ENCODE measurements at places on chromosomes 12 and 14.

DNA sequence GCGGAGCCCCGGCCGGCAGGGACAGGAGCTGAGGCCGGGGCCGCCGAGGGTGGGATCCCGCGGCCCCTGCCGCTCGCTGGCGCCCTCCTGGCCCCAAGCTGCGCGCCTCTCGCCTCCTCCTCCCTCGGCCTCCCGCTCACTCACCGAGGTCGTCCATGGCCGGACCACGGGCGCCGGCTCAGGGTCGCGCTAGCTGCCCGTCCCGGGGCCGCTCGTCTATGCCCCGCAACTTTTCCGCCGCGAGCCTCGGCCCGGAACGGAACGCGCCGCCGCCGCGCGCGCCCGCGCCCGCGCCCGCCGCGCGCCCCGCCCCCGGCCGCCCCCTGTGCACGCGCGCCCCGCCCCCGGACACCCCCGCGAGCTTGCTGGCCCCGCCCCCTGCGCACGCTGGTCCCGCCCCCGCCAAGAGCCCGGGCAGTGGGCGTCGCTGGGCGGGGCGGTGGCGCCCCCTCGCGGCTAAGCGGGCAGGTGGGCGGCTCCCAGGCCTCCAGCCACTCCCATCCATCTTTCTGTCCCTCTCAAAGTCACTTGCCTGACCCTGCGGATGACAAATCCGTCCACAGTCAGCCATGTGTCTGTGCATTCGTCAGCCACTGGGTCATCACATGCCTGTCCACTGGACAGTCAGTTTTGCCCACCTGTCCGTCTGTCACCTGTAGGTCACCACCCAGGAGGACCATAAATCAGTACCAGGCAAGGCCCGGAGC is at the start of gene PXN:
PXN (minus strand) TSS at position 258 of the 707 bp plus-strand sequence; CDS start at position 157, 101 bp downstream.
- DNase-seq = peak; percentile 92

DNA sequence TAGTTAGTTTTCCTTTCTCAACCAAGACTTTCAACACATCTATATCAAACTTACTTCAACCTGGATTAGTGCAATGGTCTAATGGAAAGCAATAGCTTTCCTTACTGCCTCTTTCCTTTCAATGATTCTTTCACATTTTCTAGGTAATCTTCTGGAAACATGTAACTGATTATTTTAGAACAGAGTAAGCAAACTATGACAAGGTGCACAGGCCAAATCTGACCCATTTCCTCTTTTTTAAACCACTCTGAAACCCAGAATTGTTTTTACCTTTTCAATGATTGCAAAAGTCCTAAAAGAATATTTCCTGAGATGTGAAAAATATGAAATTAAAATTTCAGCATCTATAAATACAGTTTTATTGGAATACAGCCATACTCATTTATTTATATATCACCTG is 81.6 kb upstream of the TMTC2 start:
- DNase-seq = no peak

GRCh38 chr14:53217316-53217994 is 64.3 kb upstream of the DDHD1 start:
- DNase-seq = peak; percentile 42

GRCh38 chr14:106309423-106309822 is 783.0 kb downstream of the TMEM121 start:
- DNase-seq = no peak

DNA sequence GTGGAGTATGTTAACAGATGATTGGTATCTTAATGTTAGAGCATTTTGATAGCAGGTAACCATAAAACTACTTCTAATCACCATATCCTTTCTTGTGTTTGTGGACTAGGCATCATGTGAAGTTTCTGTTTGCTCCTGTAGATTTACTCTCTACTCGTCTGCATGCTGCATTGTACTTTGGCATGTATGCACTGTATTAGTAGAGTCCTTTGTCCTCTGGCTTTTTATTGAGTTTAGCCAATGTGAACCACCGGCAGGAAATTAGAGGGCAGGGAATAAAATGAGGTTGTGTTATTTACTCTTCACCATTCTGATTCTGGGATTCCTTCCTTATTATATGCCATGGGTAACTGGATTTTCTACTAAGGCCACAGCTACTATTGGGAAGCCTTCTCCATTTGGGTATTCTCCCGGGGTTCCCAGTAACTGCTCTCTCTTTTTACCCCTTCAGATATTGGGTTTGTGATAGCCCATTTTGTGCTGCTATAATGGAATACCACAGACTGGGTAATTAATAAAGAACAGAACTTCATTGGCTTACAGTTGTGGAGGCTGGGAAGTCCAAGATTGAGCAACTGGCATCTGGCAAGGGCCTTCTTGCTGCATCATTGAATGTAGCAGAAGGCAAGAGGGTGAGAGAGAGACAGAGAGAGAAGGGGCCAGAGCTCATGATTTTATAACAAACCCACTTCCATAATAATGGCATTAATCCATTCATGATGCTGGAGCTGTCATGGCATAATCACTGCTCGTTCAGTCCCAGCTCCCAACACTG is 22.4 kb downstream of the FAM177A1 start:
- no peak for DNase-seq

DNA sequence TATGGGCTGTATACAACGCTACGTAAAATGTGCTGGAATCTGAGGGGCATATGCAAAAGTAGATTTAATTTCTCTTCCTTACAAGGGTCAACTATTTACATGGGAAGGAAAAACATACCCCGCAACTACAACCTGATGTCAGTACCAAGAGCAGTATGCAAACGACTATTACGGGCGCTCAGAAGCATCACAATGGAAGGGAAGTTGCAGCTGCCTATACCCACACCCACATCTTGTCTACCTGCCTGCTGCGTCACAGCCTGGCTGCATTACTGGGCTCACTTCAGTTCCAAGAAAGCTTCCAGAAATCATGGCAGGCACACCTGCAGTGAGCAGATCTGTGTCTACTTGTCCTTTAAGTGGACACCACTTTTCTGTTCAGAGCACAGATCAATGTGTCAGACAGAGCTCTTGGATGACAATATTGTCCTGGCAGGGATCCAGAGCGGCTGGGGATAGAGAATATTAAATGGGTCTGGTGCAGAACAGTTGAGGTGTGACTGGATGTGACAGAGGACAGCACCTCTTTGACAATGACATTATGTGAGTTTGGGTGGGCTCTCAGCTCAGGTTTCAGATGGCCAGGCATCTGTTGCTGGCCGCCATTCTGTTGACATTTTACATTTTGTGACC is 41.5 kb upstream of the GNG2 start:
- DNase-seq = no peak

DNA sequence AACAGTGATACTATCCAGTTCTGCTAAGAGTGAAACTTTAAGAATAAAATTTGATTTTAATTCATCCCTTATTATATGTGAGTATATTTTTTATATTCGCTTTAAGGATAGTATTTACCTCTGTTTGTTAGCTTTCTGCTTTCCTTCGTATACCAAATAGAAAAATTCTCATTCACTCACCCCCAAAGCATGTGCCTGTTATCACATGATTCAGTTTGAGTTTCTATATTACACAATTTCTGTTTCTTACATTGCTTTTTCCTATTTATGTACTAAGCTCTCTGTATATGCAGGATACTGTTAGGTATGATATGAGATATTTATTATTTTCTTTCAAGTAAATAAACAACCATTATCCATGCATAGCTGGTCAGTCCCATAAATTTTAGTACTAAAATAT is 275.2 kb downstream of the FBXL14 start:
- DNase-seq = no peak

GRCh38 chr14:92451245-92451644 is 62.3 kb upstream of the RIN3 start:
- no peak for DNase-seq

DNA sequence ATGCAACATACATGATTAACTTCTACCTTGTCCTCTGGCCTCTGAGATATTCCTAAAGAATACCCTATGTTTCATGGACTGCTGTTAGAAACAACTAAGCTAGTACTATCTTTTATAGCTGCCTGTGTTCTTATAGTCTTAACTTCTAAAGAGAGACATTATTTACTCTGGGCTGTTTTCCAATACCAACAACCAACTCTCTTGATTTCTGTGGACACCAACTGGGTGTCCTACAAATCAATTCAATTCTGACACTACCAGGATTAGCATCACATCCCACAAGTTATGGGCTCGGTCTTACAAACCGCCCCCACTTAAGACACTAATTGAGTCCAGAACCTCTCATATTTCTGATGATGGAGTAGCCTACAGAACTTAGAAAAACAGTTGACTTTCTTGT is 8.3 kb downstream of the XPOT start:
- no peak for DNase-seq

DNA sequence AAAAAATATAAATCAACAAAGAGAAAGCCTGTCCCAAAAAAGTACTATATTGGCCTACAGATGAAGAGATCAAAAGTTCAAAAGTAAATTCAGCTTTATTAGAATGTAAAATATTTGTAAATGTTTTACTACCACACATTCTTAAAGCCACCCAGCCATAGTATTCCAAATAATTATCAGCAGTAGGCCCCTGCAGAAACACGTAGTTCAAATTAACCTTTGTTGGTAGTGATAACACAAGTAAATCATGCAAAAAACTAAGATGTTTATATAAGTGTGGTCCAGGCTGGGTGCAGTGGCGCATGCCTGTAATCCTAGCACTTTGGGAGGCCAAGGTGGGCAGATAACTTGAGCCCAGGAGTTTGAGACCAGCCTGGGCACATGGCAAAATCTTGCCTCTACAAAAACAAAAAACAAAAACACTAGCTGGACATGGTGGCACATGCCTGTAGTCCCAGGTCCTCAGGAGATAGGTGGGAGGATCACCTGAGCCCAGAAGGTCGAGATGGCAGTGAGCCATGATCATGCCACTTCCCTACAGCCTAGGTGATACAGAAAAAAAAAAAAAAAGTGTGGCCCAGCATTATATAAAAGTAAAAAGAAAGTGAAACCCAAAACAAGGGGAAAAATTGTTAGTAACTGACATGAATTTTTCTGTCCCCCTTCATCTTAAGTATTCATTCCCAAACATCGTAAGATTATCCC is 17.9 kb downstream of the SPTLC2 start:
- DNase-seq = no peak

DNA sequence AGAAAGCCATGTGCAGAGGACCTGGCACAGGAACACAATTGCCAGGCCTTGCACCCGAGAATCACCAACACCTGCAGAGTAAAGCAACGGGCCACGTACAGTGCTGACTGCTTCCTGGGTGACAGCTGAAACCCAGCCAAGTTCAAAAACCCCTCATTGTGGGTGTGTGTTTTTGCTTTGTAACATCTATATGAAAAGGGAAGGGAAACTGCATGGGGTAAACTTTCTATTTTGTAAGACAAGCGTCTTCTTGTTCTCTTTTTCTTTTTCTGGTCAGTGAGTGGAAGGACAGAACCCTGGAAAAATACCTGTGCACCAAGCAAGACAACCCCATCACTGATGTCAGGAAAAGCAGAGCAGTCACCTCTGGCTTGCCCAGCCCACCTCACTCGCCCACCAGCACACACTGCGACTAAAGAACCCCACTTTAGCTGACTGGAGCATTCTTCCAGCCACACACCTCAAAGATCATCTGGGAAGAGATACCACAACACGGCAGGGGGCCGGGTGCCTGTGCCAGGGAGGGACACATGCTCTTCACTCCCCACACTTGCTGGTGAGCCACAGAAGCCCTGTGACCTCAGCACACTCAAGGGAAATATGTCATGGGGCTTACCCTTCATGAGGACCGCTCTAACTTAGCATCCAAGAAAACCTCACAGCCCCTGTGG is 172.3 kb downstream of the NDUFA12 start:
- peak; percentile 72 for DNase-seq

DNA sequence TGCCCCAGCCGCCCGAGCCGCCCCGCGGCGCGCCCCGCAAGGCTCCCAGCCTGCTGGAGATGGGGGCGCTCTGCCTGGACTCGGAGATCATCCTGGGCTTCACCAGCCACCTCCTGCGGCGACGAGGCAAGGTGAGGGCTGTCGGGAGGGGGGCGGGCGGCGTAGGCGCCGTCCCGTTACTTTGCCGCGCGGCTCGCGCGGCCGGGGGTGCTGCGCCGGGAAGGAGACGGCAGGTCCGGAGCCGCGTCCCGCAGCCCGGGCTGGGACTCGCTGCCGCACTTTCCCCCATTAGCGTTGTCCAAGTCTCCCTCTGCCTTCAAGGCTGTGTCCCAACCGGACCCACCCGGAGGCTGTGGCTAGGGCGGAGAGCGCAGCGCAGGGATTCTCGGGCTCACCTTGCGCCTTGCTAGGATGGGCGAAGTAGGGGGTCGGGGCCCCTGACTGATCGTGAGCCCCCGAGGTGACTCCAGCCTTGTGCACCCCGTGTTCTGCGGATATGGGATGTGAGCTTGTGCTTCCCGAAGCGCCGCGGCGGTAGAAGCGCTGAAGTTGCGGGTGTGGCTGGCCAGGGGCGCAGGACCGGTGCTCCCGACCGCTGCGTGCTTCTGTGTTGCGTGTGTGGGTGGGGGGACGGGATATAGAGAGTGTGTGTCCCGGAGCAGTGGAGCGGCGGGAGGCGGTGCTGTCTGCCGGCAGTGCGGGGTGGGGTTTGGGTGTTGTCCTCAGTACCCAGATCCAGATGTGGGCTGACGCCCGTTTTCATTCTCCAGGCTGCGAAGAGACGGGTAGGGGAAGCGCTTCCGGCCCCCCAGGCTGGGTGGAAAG is 1.7 kb upstream of the KIF26A start:
- no peak for DNase-seq

DNA sequence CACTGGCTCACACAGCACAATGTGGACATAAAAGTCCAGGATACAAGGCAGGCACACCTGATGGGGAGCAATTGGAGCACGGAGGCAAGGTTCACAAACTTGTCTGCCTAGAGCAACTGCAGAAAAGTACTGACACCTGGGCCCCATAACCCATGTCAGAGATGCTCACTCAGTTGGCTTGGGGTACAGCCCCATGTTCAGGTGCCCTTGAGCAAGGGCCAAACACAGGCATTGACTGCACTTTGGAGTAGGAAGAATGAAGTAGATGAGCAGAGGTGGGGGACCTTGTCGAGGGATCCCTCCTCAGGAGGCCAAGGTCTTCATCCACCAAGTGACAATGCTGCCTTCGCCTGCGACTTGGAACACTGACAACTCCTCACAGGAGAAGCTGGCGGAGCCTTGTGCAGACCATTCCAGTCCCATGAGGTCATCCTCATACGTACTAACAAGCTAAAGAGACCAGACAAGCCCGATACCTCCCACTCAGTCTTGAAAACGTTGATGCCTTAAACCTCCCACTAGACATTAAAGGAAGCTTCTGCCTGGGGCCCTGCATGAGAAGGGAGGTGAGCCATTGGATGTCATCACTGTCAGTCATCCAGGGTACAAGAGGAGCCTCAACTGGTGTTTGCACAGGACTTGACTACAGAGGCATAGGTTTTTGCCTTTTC is 42.5 kb upstream of the C14orf180 start:
- DNase-seq = no peak

DNA sequence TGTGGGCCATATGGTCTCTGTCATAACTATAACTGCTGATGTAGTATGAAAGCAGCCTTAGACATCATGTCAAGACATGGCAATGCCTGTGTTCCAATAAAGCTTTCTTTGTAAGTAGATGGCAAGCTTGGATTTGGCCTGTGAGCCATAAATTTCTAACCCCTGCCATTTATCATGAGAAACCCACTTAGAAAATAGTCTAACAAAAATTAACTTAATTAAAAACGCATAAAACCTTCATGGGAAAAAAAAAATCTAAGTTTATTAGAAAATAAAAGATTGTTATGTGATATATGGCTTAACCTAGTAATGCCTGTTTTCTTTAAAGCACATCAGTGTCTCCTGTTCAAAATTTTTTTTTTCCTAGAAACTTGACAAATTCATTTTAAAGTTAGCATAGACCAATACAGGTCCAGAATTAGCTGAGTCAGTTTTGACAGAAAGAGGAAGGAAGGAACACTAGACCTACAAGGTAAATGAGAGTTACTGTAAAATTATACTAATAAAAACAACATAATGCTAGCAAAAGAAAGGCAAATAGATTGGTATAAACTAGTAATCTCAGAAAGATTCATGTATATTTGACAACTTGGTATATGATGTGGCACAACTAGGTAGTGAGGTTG is 68.2 kb downstream of the USP15 start:
- DNase-seq = no peak
